Aorta (tissue), 5 donors: ENCODE measurements at places on chromosomes 7 and 10.
A peak's percentile ranks its signal among the peaks of the same experiment; 100 is the strongest.

- DNase-seq = no peak
Observed at GRCh38 chr7:41536873-41537665, 165.8 kb downstream of the INHBA start.

GRCh38 chr7:749140-749551 lies 22.1 kb upstream of the PRKAR1B start:
- DNase-seq = peak; percentile 71

DNA sequence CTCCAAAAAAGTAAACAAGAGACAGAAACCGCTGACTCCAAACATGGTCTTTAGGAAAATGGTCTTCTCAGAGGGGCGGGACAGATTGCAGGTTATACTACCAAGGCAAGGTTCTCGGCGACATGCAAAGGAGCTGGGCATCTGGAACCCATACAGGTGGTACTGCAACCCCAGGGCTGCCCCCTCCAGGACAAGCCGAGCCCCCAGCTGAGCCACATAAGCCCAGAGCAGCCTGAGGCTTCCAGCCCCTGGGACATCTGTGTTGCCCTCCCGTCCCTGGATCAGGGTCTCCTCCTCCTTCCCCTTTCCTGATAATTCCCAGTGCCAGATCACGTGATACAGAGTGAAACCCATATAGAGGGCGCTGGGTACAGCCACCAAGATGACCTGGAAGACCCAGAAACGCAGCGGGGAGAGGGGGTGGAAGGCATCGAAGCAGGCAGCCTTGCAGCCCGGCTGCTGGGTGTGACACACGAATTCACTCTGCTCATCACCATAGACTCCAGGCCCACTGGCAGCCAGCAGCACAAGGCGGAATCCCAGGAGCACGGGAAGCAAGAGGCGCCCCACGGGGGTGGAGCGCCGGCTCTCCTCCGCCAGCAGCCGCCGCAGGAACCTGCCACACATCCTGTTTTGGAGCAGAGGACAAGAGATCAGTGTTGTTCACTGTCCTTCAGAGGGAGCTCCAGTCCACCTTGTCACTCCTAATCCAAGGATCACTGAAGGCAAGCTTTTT lies at the start of gene GJC3:
TSS of gene GJC3 (minus strand) at position 627 of the 736 bp plus-strand sequence. CDS start at position 627, 0 bp downstream.
- peak; percentile 56 for DNase-seq

GRCh38 chr10:19930936-19931893 lies 115.0 kb downstream of the PLXDC2 start:
- no peak for DNase-seq

DNA sequence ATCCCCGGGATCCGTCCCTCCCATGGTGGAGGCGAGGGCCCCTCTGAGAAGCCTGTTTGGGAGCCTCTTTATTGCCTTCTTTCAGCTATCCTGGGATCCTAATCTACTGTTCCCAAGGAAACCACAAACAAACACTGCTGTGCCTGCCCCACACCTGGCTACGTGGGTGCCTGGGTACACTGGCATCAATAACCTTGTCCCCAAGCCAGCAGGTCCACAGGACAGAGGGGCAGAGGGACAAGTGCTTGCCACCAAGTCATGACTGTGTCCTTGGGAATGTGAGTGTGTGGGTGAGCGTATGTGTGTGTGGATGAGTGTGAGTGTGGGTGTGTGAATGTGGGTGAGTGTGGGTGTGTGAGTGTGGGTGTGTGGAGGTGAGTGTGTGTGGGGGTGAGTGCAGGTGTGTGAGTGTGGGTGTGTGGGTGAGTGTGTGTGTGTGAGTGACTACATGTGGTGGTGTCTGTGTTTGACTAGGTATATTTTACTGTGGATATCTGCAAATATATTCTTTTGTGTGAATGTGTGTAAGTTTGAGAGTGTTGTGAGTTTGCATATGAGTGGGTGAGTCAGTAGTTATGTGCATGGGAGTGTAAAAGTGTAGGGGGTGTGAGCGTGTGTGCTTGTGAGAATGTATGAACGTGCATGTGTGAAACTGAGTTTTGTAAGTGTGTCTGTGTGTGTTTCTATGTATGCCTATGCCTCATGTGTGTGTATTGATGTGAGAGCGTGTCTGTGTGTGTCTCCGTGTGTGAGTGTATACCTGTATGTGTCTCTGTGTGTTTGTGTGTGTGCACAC lies 96.1 kb downstream of the TNS3 start:
- DNase-seq = peak; percentile 77

DNA sequence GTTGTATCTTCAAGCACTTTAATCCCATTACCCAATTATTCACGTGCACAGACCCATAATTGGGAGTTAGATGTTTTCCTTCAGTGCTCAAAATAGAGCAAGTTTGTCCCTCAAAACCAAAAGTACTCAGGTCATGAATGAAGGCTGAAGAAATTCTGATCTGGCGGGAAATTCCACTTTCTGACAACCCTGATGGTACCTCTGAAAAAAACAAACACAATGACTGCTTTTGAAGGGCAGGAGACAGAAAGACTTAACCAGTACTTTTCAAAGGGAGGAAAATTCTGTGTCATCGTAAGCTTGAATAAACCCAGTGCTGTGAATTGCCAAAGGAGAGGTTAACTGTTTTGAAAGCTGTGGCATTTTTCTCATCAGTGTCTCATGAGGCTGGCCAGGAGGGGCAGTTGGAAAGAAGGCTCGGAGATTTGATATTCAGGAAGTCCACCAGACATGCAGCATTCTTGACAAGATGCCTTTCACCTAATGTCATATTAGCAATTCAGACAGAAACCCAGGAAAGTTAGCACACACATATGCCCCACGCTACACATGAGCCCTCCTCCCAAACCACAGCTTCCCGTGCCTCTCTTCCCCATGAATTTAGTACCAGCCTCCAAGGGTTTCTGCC lies 347.0 kb downstream of the KCNMA1 start:
- no peak for DNase-seq

GRCh38 chr10:118746246-118746645 lies 8.5 kb downstream of the CACUL1 start:
- DNase-seq = no peak

DNA sequence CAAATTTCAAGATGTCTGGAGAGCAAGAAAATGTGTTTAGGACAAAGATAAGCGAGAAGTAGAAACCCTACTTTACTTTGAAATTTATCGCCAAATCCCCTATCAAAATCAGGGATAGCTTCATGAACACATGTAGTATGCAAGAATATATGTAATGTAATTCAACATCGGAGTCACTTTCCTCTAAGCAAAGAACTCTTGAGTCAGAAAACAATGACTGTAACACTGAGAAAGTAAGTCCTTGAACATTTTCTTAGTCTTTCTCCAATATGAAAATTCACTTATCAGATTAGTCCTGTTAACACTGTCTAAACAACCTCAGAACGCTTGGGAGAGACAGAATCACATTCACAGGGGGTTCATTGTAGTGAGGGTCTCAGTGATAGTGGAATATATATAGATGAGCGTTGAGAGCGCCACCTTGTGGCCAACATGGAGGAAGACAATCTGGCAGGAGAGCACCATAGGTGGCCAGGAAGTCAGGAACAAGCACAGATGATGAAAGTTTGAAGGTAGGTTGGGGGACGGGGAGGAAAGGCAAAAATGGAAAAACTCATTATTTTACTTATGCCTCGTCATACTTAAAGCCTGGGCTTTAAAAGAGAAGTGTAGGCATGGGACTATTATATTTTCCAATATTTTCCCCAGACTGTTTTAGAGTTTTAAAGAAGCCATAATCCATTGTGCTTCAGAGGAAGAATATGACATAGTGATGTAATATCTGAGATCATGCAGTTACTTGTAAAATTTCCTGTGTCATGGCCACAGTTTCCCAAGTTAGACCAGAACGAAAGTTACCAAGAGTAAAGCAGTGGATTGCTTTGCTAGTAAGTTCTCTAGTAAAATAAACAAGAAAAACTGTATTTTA lies 115.5 kb upstream of the GNAI1 start:
- peak; percentile 56 for DNase-seq

DNA sequence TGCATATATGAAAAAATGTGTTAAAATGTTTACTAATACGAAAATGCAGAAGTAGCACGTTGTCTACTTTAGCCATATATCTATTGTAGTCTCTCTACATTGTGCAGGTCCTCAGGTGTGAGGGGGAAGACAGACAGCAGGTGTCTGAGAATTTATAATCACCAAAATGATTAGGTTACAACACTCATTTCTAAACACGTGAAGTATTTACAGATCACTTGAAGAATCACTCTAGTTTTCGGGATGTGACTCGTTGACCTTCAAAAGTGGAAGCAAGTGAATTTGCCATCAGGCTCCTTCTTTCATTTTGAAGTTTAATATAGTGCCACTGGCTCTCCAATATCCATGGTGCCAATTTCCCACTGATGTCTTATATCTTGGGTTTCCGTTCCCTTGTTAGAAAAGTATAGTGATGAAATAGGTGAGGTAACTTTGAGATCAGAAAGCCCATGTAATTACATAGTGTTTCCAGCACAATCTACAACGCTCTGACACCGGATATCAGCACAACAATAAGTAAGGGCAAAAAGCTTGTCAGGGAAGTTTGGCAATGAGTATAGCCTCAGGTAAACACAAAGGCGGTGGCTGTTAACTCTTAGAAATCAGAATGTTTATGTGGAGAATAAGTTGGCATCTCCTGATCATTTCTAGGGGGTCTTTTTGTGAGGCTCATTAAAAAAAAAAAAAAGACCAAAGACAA lies 57.5 kb upstream of the SP4 start:
- no peak for DNase-seq

- no peak for DNase-seq
Observed at GRCh38 chr7:148447221-148447849, 143.2 kb upstream of the C7orf33 start.

- no peak for DNase-seq
Observed at GRCh38 chr10:102421507-102421756, 796 bp downstream of the FBXL15 start.
